ENCODE measurements at places on chromosomes 2 and 18.

DNA sequence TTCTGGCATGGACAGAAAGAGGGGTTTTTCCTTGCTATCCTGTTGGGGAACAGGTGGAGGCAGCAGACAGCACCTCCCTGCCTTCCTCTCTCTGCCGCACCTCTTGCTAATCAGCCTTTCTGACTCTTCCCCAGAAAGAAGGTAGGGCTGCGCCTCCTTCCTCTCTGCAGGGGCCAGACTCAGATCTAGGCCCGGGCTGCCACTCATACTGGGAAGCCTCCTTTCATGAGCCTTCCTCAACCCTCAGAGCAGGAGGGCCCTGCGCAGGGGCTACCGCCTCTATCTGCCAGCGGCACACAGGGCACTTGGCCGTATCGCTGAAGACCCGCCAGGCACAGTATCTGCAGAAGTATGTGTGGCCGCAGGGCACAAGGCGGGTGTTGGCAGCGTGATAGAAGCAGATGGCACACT lies 7.1 kb downstream of the NEURL3 start:
- DNase-seq, result no peak

- no peak for DNase-seq
Observed at GRCh38 chr2:216857131-216857550, 2.7 kb downstream of the TNP1 start.

- DNase-seq, result no peak
Observed at GRCh38 chr18:70221156-70221914, 15.8 kb upstream of the RTTN start.

- no peak for DNase-seq
Observed at GRCh38 chr18:32607816-32608215, 137.1 kb upstream of the GAREM1 start.

- no peak for DNase-seq
Observed at GRCh38 chr2:113278742-113279139, at the start of gene PAX8. Gene PAX8, minus strand, starts transcription at chr2:113278921. Its CDS starts 527 bp downstream, at chr2:113278394.

GRCh38 chr2:104883357-104883756 lies 29.4 kb downstream of the POU3F3 start:
- DNase-seq, result no peak

- DNase-seq, result peak; percentile 63
Observed at GRCh38 chr18:5542515-5543035, 1.2 kb downstream of the EPB41L3 start.

DNA sequence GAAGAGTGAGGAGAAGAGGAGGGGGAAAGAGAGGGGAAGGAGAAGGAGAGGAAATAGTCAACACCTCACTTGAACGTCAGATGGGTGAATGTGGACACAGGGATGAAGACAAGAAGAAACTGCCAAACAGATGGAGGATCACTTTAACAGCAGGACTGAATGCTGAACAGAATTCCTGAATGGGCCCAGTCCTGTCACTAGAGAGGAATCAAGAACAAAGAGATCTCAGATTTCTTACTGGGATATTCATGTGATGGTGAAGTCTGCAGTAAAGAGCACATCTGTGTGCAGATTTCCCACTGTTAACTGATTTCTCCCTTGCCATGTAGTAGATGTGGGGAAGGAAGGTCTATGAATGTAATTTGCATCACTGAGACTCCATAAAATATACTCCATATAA lies 135.4 kb downstream of the L3MBTL4 start:
- DNase-seq, result no peak

DNA sequence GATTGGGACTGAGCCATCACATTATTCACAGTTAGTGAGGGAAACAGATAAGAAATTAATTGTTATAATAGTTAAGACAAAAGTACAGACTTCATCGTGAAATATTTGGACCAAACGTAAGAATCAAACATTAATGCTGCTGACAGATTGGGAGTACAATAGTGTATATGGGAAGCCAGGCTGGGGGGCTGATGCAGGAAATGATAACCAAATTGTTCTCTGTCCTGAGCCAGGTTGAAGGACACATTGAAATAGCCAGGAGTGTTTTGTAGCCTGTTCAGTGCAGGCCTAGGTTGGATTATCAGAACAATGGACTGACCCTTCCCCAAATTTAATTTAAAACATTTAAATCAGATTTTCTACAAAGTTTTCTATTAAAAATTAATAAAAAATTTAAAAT lies 203.2 kb downstream of the BABAM2 start:
- no peak for DNase-seq

GRCh38 chr18:71105078-71105819 lies 816.4 kb downstream of the SOCS6 start:
- DNase-seq, result peak; percentile 14

- no peak for DNase-seq
Observed at GRCh38 chr2:208304157-208304556, 38.1 kb downstream of the PIKFYVE start.

- DNase-seq, result no peak
Observed at GRCh38 chr2:191635333-191636234, 42.4 kb upstream of the NABP1 start.

DNA sequence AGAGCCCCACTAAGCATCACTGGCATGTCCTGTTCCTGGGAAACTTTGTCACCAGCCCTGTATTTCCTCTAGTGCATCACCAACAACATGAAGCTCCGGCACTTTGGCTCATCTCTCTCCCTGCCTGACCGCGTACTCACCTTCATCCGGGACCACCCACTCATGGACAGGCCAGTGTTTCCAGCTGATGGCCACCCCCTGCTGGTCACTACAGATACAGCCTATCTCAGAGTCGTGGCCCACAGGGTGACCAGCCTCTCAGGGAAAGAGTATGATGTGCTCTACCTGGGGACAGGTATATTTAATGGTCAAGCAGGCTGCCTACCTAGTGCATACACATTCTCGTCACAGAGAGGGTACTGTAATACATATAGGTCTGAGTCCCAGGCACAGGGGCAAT lies 21.0 kb downstream of the SEMA4F start:
- DNase-seq, result no peak

GRCh38 chr2:60517446-60517845 lies 36.0 kb downstream of the BCL11A start:
- no peak for DNase-seq

- DNase-seq, result no peak
Observed at GRCh38 chr2:183031911-183032794, 6.1 kb downstream of the NCKAP1 start.

DNA sequence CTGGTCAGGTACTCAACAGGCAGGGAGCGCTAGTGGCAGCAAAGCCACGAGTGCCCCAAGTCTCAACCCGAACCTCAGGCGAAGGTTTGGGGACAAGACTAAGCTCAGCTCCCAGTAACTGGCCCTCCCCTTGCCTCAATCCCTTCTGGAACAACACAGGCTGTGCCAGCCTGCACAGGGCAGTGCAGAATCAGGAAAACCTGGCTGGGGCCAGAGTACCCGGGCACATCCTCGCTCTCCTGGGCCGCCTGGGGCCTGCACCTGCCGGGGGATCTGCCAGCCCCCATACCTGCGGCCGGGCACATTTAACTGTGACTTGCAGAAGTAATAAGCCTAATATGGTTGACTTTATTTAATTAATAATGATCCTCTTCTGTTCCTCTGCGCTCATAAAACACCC lies 60.6 kb downstream of the GBX2 start:
- DNase-seq, result no peak

DNA sequence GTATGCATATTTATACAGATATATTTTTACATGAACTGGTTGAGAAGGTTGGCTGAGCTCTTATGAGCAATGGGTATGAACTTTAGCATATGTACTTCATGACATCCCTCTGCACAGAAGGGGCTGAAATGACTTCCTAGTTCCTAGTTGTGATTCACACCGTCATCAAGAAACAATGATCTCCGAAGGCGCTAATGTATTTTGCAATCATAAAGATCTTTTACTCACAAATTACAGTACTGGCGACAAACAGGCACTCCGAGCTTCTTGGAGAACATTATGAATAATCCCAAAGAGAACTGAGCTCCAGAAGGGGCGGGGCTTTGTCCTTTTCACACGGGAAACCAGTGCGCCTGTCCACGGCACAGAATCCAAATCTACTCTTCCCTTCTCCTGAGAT lies 18.1 kb downstream of the BCL2 start:
- DNase-seq, result no peak

GRCh38 chr2:42916324-42916723 lies 123.9 kb upstream of the HAAO start:
- no peak for DNase-seq

DNA sequence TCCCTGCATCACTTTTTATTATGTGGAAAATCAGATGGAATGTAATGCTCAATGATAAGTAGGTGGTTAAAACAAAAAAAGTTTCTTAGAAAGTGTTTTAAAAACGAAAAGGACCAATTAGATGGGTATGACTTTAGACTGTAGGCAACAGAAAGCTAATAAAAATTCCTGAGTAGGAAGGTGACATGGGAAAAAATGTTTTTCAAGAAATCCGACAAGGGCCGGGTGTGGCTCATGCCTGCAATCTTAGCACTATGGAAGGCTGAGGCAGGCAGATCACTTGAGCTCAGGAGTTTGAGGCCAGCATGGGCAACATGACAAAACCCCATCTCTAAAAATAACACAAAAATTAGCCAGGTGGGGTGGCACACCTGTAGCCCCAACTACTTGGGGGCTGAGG lies 126.1 kb downstream of the THADA start:
- DNase-seq, result no peak

DNA sequence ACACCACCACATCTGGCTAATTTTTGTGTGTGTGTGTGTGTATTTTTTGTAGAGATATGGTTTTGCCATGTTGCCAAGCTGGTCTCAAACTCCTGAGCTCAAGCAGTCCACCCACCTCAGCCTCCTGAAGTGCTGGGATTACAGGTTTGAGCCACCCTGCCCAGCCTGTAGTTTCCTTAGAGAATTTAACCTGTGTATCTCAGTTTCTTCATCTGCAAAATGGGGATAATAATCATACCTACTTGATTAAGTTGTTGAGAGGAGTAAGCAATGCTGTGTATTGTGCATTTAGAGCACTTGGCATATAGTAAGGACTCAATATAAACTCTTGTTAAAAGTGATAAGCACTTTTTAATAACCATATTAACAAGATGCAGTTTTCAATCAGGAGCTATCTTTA lies 6.3 kb upstream of the SANBR start:
- DNase-seq, result no peak

DNA sequence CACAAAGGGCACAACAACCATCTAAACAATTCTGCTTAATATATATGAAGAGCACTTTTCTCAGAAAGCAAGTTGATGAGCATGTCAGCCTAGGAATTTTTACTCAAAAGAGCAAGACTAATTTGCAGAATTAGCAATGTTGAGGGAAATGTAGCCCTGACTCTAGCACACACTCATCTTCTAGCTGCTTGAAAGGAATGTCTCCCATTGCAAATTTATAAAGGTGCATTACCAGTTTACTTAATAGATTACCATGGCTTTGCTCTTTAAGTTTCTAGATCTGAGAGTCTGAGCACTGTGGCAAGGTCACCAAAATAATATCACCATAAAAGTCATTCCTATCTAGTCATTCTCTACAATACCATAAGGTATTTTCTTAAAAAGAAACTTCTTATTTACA lies 40.8 kb downstream of the USP40 start:
- DNase-seq, result no peak

DNA sequence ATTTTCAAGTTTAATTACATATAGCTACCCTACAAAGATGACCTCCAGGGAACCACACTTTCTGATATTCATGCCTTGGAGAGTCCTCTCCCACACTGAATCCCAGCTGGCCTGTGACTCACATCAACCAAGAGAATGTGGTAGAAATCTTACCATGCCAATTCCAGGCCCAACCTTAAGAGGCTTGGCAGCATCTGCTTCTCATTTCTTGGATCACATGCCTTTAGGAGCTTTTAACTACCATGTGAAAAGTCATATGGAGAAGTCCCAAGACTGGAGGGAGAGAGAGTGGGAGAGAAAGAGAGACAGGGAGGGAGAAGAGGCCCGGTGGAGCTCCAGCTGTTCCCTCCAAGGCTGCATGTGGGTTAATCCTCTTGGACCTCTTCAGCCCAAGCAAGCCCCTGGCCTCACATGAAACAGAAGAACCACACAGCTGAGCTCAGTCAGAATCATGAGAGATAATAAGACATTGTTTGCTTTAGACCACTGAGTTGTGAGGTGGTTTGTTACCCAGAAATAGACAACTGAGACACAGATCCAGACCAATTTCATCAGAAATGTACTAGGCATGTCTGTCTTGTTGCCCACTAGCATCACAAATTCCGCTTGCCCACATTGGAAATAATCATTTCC lies 190.7 kb downstream of the MTCL1 start:
- peak; percentile 83 for DNase-seq

DNA sequence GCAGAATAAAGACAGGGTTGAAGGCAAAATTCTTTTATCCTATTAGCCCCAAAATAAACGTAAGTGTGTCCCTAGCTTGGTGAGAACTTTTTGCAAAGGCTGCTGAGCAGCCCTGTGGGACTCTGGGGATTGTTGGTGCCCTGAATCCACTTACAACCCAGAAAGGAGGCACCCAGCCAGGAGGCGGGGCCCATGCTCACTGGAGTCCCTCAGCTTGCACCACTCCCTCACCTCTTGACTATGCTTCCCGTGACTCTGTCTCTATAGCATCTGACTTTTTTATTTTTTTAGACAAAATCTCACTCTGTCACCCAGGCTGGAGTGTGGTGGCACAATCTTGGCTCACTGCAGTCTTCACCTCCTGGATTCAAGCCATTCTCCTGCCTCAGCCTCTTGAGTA lies 15.8 kb upstream of the COL6A3 start:
- no peak for DNase-seq

DNA sequence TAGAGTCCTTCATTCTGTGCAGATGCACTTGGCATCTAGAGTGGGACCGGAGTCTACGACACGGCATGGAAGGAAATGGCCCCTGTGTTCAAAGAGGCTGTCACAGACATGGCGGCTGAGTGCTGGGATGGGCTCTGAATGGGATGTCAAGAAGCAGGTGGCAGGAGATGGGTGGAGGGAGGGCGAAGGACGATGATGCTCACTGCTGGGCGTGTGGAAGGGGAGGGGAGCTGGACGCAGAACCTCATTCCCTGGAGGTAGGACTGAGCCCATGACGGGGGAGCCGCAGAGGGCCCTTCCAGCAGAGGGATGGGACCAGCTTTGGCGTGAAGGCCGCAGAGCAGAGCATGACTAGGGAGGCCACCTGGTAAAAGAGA lies 18.8 kb upstream of the ALPI start:
- no peak for DNase-seq

GRCh38 chr2:198117406-198118041 lies 313.1 kb downstream of the PLCL1 start:
- no peak for DNase-seq

DNA sequence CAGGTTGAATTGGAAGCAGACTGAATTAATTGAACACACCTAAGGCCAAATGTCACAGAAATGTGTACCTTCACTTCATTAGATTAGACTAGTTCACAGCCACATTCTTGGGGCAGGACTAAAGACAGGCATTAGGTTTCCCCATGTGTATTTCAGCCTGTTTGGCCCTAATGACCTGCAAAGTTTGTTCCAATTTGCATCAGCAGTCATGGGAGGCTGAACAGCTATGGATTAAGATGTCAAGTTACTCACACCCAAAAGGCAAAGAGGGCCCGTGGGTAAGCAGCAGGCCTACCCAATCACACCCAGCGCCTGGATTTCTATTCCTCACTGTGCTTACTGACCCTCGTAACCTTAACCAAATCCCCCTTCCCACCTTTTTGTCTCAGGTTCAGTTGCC lies 99.6 kb upstream of the RIOK3 start:
- no peak for DNase-seq

Measured in fibroblast of the conjunctiva (primary cell).